Activated naive CD4-positive, alpha-beta T cell (primary cell): ENCODE measurements at places on chromosomes 3 and 15.

GRCh38 chr3:70064194-70064779, 64.8 kb downstream of the SAMMSON start:
- DNase-seq: no peak

- DNase-seq: no peak
These were observed 137.3 kb downstream of the OCA2 start for GRCh38 chr15:27961801-27962200.

- no peak for DNase-seq
These were observed 264.5 kb upstream of the TBL1XR1 start for GRCh38 chr3:177461765-177462164.

- DNase-seq: no peak
These were observed 244.5 kb downstream of the ZIC4 start for GRCh38 chr3:147161833-147162232.

DNA sequence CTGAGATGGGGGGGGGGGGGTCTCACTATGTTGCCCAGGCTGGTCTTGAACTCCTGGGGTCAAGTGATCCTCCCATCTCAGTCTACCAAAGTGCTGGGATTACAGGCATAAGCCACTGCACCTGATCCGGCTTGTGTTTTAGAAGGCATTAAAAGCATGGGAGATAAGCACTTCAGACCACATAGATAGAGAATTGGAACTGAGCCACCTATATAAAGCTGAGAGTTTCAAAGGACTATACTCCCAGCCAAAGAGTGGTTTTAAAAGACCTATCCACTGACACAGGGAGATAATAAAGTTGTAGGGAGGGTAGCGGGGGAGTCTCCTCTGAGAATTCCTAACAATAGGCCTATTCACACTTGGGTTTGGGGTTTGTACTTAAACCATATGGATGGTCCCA, 34.8 kb downstream of the DENND4A start:
- no peak for DNase-seq

- no peak for DNase-seq
These were observed 13.5 kb upstream of the ZFYVE19 start for GRCh38 chr15:40793216-40793989.

DNA sequence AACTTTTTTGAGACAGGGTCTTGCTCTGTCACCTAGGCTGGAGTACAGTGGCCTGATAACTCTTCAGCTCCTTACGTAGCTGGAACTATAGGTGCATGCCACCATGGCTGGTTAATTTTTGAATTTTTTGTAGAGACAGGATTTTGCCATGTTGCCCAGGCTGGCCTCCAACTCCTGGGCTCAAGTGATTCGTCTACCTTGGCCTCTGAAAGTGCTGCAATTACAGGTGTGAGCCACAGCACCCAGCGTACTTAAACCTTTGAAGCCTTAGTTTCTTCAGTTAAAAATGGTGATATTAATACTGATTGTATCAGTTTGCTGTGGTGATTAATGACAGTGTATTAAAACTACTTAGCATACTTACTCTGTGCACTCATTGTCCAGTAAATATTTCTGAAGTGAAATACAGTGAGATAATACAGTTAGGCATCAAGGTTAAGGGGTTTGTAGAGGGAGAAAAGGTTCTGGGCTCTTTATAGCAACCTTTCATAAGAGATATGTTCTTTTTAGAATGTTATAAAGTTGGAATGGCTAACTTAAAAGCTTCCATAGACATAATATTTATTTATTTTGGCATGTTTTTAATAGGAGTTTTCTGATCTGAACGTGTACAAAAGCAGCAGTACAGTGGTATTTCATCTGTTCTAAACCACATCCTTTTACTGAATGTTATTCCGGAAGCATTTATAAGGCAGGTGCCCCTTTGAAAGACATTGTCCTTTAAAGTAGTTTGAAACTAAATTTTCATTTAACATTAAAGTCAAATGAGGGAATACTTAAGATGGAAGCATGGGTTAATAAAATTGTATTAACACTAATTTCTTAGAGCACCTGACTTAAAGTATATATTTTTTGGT, 23.6 kb downstream of the NCK1 start:
- DNase-seq: no peak

- DNase-seq: no peak
These were observed 132.1 kb upstream of the WNT5A start for GRCh38 chr3:55619046-55619808.

GRCh38 chr3:153245661-153246060, 83.6 kb downstream of the RAP2B start:
- no peak for DNase-seq

DNA sequence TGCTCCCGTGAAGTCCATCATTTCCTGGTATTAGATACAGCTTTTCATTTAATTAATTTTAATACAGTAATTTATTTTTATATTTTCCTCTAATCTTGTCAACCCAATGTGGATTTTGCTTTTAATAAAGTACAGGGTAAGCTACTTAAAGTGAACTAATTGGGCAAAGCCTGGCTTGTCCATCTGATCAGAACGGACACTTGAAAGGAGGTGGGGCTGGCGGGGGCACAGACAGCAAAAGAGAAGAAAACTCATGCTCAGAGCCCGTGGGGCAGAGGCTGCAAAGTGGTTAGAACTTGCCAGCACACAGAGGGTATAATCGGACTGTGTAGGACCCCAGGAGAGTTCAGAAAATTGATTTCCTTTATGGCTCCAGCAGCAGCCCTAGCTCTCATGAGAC, 443.1 kb upstream of the MDFIC2 start:
- DNase-seq: no peak

DNA sequence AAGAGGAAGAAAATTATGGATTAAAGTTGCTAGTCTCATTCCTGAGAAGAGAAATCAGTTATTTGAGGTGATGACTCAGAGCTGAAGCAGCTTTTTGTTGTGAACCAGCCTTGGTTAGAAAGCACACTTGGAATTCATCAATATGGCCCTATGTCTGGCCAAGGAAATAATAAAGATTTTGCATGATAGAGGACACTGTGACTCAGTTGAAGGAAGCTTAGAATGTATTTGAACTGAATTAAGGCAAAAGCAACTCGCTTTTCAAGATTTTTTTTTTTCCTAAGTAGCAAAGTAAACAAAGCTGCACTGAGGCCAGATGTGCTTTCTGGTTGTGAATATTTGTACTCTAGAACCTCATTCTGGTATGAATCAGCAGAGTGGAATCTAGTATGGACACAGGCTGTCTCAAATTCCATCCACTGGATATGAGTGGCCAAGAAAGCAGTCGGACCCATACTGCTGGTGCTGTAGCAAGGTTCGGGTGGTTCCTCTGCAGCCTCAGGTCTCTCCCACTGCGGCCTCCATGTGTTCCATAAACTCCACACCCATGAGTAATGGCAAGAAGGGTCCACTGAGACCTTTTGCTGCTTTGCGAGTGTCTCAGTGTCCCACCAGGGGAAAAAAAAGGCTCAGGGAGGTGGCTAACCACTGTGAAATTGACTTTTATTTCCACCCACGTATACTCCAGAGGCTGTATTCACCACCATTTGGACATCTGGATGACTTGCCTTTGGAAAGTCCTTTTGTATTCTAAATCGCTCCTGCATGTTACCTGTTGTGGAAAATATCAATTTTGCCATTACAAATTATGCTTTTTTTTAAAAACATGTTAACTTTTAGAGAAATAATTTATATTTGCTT, 53.1 kb downstream of the TGFBR2 start:
- no peak for DNase-seq
